ENCODE measurements at places on chromosomes 2 and 18.

GRCh38 chr18:69755856-69756496 lies 191.7 kb downstream of the CD226 start:
- DNase-seq, result no peak

- no peak for DNase-seq
Observed at GRCh38 chr2:48531141-48531648, 1.2 kb downstream of the STON1 start.

DNA sequence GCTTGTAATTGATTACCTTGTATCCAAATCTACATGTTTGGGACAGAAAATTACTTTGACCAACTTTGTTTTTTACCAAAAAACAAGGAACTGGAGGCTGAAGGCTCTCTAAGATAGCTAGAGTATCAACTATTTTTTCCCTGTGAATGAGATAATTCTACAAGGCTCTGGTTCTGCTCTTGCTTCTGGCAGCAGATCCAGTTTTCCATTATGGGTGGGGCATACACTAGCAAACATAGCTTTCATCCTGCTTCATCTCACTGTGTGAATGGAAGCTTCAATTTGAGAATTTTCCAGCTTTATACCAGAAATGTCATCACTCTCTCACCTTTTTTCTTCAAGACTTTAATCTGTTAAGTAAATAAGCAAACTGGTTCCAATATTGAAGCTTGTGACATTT lies 249.7 kb downstream of the RPRM start:
- DNase-seq, result no peak

- no peak for DNase-seq
Observed at GRCh38 chr2:38075507-38076151, at the start of gene CYP1B1. Gene CYP1B1 (minus strand): TSS chr2:38076151. CDS start chr2:38075388, 763 bp downstream.

DNA sequence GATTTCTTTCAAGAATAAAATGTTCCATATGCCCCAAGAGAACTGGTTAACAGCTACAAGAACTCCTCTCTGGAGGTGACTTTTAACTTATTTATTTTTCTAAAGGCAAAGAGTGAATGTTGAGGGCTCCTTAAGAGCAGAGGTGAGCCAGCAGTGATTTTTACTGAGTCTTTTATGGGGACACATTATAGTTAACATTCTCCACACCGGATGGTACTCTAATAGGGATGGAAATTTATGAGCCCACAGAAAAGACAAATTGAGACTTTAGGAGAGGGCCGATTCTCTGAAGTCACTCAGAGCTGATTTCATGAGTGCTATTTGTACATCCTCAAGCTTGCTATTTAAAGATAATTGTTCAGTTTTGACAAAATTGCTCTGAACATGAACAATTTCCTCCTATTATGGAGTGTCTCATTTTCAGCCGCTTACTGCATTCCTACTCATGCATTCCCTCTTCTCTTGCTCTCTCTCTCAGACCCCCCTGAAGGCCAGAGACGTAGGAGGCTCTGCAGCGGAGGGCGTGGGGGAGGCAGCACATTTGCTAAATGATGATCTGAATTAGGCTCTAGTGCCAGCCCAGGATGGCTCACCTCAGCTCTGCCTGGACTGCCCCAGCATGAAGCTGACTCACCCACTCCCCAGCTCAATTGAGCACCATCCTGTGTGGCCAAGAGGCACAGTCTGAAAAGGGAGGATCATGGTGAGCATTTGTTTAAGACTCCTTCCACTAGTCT lies 5.9 kb upstream of the RPL37A start:
- no peak for DNase-seq

GRCh38 chr2:113160962-113161361 lies 12.8 kb upstream of the PSD4 start:
- DNase-seq, result no peak

DNA sequence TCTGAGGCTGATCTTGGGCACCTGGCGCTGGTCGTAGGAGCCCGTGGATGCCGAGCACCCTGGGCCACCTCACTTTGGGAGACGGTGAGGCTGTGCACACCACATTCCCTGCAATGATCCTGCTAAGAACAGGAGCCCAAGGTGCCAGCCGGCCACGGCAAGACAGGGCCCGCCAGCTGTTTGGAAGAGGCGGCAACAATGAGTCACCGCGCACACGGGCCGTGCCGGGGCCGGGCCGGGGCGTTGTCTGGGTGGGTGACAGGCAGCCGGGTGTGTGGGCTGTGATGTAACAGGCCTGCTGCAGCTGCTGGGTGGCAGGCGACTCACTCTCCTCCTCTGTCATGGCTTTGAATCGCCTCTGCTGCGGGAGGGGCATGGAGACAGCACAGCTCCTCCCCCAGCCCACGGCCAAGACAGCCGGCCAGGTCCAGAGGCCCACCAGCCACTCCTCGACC lies 49.7 kb upstream of the ODC1 start:
- no peak for DNase-seq

DNA sequence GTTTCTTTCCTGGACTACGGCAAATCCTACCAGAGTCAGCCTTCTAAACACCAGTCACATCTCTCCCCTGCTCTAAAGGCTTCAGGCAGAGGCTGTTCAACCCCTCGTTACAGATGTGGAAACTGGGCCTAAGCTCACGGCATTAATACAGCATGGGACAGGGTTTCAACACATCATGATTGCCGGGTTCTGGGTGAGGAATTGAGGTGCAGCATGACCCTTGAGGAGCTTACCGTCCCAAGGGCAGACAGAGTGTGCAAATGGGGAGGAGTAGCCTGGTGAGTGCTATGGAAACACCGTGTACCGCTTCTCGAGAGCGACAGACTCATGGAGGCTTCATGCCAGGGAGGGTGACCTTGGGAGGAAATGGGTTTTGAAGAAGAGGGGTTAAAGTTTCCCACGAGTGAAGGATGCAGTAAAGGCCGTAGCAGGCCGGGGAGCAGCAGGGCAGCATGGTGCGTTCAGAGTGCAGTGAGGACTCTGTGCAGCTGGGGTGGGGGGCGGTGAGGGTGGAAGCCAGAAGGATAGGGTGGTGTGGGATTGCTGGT lies 51.1 kb downstream of the TGOLN2 start:
- no peak for DNase-seq

GRCh38 chr2:27236136-27236535 lies 19.0 kb downstream of the CAD start:
- no peak for DNase-seq

- DNase-seq, result no peak
Observed at GRCh38 chr2:73254343-73255006, 20.4 kb downstream of the CCT7 start.

GRCh38 chr2:98160554-98160953 lies 73.6 kb downstream of the VWA3B start:
- no peak for DNase-seq

DNA sequence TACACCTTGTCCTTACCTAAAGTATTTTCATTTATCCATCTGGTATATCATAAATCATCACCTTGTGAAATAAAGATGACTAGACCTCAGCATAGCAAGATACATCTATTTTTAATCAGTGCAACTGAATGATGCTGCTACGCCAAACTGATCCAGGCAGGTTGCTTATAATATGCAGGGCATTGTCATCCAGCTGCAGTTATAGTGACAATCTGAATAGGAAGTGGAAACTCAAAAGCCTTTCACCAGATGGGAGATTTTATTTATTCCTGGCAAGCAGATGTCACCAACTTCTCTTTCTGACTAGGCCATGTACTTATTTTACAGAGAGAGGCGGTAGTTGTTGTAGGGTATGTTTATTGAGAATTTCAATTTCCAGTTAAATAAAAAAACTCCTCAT lies 747.3 kb downstream of the ADCYAP1 start:
- DNase-seq, result no peak

DNA sequence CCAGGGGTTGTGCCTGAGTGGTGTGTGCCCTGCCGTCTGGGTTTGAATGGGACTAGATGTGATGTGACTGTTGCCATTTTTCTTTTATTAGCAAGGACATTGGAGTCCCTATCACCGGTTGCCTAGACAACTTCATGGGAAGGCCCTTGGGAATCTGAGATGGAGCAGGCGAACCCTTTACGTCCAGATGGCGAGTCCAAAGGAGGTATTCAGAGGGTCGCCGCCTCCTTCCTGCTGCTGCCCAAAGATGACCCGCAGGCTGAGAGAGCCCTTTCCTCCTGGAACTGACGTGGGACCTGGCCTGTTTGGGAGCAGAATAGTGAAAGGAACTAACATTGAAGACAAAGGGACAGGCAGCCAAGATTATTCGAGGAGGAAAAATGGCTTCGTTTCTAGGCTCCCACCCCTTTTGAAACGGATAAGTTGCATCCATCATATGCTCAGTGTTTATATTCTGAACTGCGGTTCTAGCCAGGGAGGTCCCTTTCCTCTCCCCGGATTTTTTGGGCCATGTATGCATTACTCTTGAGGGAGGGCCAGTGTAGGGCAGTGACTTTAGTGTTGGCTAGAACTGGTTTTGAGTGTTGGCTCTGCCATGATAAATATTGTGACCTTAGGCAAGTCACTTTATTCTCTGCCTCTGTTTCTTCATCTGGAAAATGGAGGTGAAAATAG lies 673 bp downstream of the CENPO start:
- DNase-seq, result peak; percentile 46

GRCh38 chr2:42970151-42970550 lies 177.8 kb upstream of the HAAO start:
- DNase-seq, result no peak

GRCh38 chr2:159989249-159989648 lies 73.2 kb downstream of the PLA2R1 start:
- DNase-seq, result peak; percentile 39

- no peak for DNase-seq
Observed at GRCh38 chr2:230842473-230842872, 22.3 kb upstream of the ITM2C start.

DNA sequence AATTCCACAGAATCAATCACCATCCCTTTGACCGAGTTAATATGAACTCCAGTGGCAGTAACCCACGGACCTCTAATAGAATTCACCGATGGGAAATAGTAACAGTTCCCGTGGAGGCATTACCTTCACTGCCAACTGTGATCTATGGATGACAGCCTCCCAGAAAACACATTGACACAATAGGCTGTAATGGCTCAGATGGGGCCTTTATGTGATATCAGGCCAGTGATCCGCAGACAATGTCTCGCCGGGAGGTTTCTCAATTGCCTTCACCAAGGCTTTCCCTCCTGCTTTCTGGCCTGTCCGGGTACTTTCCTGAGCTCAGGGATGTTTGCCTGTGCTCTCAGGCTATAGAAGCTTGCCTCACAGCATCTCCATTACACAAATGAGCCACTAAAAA lies 34.4 kb upstream of the KLF7 start:
- DNase-seq, result no peak

DNA sequence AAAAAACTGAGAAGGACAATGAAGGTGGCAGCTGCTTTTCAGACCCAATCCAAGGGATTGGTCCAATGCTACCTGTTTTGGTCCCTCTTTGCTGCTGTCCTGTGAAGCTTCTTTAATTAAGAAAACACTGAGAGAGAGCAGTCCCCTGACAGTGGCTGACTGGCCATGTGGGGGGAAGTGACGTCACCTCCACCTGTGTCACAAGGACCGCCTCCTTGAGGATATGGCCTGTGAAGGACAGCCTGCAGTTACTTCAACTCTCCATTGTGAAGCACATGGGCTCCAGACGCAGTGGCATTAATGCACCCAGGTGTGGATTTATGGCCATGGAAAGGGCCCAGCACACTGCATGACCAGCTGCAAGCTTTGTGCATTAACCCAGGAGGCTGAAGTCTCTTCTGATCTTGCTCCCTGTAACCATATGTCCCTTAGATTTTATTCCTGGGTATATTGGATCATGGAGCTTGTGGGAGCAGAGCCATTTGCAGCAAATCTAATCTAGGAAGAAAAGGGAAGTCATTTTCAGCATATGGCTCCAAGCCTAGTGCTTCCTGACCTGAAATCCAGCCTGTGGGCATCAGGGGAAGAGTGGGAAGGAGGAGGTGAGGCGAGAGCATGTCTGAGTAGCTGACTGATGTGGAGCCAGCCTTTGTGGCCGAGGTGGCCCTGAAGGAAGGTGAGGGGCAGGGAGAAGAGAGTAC lies 32.2 kb downstream of the KIF5C start:
- no peak for DNase-seq

DNA sequence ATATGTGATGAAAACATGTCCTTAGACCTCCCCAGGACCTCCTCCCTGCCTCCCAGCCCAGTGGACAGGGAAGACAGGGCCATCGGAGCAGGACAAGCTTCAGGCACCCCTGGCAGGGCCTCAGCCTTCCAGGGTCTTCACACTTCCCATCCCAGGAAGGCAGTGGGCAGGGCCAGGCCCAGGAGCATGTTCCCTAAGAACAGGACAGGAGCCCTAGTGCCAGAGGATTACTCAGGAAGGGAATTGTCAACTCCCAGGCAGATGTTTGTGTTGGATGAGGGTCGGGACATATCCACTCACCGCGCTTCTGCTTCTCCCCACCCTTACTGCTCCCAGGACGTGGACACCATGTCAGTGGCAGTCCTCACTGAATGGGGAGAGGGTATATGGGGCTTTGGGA lies 138.9 kb downstream of the TNS1 start:
- no peak for DNase-seq

GRCh38 chr18:73535189-73535588 lies 612.4 kb downstream of the FBXO15 start:
- DNase-seq, result no peak

DNA sequence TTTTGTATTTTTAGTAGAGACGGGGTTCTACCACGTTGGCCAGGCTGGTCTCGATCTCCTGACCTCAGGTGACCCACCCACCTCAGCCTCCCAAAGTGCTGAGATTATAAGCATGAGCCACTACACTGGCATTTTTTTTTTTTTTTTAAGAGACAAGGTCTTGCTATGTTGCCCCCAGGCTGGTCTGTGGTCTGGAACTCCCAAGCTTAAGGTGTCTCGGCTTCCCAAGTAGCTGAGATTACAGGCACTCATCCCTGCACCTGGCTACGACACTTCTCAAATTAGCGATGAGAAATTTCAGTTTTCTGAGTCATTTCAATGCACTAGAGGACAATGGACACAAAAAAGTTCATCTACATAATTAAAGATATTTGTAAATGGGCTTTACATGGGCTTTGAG lies 36.6 kb upstream of the TCF7L1 start:
- DNase-seq, result no peak

GRCh38 chr2:77552956-77553355 lies 30.8 kb upstream of the LRRTM4 start:
- no peak for DNase-seq

- no peak for DNase-seq
Observed at GRCh38 chr2:71303849-71304248, 27.7 kb upstream of the ZNF638 start.

DNA sequence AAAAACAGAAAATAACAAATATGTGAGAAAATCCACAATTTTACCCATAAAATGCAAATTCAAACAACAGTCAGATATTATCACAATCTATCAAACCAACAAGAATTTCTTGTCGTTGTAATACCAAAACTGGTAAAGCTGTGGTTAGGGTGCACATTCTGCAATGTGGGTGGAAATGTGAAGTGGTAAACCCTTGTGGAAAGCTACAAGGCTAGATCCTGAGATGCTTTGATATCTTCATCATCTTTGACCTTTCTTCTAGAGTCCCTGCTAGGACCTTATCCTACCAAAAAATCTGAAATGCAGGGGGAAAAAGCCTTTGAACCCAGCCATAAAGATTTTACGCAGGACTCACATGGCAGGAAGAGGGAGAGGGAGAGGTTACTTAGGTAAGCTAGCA lies 17.2 kb upstream of the ATG16L1 start:
- DNase-seq, result no peak

GRCh38 chr18:48110797-48111196 lies 180.3 kb upstream of the SMAD2 start:
- no peak for DNase-seq

GRCh38 chr18:34650121-34650545 lies 60.0 kb upstream of the DTNA start:
- DNase-seq, result no peak

All from H9 (cell line).